ENCODE measurements at places on chromosomes 12 and 14. TPM values are rescaled to one million over a fixed set of nuclear protein-coding genes. Genes with fewer than 3 reads are reported as not detected.

Gene MAPK1IP1L
- 81.2 TPM for total RNA-seq

DNA sequence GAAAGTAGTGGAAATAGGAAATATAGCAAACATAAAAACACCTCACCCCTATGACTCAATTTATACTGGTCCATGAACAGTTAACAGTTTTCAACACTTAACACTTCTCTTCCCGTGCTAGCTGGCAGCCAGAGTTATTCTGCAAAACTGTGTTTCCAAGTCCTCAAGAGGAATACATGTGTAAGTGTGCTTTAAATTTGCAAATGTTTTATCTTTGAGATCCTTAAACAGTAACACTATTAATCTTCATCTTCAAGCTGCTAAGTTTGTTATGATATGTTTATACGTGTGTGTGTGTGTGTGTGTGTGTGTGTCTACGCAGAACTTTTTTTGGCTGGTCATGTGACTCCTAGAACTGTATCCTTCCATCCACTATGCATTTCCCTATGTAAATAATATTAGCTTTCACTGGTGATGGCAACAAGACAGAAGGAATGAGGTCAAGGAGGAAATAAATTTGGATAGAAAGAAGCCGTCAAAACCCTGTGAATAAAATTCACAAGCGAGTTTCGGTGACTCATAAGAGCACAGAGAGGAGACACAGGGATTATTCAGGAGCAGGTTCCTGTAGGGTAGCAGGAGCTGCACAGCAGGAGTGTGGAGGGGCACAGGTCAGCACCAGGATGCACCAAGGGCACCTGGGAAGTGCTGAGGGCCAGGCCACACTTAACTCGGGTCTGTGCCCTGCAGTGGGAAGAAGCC is 105.9 kb upstream of the ETV6 start:
- DNase-seq, result no peak

DNA sequence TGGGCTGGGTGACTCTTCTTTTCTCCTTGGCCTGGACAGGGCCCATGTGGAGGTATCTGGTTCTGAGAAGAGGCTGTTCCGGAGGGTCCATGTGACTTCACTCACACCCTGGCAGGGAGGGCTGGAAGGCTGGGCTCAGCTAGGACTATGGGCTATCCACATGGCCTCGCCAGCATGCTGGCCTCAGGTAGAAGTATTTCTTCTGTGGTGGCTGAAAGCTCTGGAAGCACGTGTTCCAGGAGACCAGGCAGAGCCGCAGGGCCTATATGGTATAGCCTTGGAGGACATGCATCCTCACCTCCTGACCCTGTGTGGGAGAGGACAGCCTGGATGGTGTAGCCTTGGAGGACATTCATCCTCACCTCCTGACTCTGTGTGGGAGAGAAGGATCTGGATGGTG is 38.2 kb upstream of the FZD10 start:
- no peak for DNase-seq

Gene MEG3
- 6.5 TPM for total RNA-seq

DNA sequence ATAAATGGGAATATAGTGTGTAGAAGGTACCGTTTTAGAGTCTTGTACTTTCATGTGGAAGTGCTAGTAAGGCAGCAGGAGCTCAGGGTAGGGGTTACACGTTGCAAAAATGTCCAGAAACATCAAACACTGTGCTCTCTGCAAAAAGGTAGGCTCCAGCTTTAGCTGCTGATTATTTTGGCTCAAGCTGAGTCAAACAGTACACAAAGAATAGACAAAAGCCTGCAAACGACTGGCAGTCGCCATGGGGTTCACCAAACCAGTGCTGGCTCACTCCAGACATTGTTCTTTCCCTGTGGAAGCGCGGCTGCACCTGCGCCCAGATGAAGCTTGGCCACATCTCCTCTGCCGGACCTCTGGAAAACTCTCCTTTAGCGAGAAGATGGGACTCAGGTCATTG is 45.3 kb upstream of the NAA30 start:
- no peak for DNase-seq

Gene KRT71
- total RNA-seq, result not detected

DNA sequence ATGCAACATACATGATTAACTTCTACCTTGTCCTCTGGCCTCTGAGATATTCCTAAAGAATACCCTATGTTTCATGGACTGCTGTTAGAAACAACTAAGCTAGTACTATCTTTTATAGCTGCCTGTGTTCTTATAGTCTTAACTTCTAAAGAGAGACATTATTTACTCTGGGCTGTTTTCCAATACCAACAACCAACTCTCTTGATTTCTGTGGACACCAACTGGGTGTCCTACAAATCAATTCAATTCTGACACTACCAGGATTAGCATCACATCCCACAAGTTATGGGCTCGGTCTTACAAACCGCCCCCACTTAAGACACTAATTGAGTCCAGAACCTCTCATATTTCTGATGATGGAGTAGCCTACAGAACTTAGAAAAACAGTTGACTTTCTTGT is 8.3 kb downstream of the XPOT start:
- DNase-seq, result no peak

DNA sequence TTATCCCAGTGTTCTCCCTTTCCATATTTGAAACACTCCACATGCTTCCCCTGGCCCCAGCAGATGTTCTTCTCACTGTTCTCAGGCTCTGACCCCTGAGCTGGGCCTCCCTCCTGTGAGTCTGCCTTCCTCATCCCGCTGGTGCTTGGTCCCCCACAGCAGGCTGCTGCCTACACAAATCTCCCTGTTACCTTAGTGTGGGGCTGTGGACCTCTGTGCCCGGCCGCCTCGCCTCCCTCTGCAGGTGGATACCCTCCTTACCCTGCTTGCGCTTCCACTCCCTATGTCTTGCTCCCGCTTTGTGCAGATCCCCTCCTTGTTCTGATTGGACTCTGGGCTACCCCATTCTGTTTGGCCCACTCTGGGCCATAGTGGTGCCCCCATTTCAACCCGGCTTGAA is 6.9 kb downstream of the DERA start:
- DNase-seq, result no peak

DNA sequence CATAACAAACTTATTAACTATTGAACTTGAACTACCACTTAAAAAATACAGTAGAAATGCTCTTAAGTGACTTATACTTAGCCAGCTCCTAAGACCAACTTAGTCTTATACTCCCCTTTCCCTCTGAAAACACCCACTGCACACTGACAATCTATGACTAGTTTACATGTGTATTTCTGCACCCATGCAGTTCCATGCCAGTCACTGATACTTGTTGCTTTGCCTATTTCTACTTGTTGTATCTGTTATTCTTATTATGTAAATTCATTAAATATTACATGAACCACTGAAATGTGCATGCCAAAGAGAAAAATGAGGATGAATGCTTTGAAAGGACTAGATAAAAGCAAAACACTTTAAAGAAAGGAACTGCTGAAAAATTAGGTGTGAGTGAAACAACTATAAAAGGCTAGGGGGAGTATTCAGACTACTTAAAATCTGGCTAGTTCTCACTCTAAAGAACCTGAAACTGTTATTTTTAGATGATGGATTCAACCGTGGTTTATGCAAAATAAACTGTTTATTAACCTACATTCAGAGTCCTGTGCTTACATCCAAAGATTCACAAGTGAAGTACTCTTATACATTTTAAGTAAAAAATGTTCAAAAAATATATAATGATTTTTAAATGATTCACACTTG is 74.7 kb downstream of the RPS6KA5 start:
- DNase-seq, result no peak

GRCh38 chr12:6698352-6699046 is 2.1 kb downstream of the PIANP start:
- DNase-seq, result no peak

DNA sequence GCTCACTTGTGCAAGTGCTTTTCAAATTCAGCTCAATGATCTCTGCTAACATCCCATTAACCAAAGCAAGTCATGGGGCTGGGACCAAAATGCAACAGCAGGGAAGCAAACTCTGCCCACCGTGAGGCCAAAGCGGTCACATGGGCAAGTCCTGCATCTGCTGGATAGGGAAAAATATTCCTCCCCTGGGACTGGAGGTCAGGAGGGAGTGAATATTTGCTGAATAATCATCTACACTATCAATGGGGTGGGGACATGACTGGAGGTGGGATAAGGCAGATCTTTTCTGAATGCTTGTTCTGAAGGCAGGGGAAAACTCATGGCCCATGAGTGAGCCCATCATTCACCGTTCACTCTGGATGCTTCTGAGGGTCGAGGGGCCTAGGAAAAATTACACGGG is 45.1 kb upstream of the VRK1 start:
- DNase-seq, result no peak

- no peak for DNase-seq
These were observed 175.8 kb upstream of the TMEM132C start for GRCh38 chr12:128091101-128091720.

GRCh38 chr14:72503271-72503670 is 390.6 kb downstream of the DPF3 start:
- no peak for DNase-seq

GRCh38 chr14:66135831-66136230 is 350.3 kb upstream of the CCDC196 start:
- no peak for DNase-seq

DNA sequence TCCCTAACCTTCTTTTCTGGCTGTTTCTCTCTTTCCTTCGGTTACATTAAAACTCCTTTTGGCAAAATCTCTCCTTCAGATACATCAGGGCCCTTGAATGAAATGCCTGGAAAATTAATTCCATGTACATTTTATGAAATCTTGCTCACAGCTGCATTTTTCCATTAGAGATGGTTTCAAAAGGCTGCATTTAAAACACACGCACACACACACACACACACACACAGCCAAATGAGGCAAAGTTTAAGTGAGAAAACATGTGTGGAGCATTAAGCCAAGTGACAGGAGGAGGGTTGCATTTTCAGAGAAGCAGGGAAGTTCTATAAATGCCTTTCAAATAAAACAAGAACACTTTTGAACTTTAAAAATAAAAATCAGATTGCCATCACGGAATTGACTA is 216.4 kb downstream of the LRIG3 start:
- no peak for DNase-seq

Gene NOS1
- 0.67 TPM for total RNA-seq

- DNase-seq, result no peak
These were observed 90.4 kb upstream of the CCDC91 start for GRCh38 chr12:28099871-28100270.
